ENCODE measurements at places on chromosomes 6 and 20.

DNA sequence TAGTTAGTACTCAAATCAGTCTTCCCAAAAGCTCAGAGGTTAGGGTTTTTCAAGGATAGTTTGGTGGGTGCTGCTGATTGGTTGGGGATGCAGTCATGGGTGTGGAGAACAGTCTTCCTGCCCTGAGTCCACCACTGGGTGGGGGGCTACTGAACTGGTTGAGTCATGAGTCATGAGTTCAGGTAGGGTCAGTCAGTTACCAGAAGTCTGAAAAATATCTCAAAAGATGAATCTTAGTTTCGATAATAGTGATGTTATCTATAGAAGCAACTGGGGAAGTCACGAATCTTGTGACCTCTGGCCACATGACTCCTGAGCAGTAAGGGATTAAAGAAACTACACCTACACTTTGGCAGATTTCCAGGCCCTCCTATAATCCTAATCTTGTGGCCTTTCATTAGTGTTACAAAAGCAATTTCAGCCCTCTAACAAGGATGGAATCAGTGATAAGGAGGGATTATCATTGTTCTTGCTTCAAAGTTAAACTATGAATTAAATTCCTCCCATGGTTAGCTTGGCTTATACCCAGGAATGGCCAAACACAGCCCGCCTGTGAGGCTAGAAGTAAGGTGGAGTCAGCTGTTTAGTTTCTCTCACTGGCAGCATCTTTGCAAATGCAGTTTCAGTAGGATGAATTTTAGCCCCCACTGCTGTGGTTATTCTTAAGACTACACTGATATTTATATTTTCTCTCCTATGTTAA is 33.3 kb upstream of the NKAIN2 start:
- DNase-seq = no peak

GRCh38 chr20:24966317-24967012 is 17.4 kb downstream of the CST7 start:
- DNase-seq = no peak

DNA sequence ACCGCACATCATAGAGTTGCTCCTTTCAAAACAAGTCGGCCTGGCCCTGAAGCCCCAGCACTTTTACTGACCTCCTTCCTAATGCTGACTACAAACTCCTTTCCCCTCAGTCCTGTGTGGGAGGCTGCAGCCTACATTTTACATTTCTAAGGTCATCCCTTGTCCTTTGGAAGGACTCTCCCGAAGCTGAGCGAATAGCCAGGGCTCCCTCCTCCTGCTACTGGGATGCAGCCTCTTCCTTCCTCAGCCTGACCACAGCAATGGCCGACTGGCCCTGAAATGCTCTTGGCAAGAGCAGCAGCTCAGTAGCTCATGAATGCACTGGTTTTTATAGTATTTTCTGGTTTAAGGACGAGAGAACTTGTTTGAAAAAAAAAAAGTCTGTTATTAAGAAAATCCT is 679 bp downstream of the ADGRF5 start:
- DNase-seq = no peak

DNA sequence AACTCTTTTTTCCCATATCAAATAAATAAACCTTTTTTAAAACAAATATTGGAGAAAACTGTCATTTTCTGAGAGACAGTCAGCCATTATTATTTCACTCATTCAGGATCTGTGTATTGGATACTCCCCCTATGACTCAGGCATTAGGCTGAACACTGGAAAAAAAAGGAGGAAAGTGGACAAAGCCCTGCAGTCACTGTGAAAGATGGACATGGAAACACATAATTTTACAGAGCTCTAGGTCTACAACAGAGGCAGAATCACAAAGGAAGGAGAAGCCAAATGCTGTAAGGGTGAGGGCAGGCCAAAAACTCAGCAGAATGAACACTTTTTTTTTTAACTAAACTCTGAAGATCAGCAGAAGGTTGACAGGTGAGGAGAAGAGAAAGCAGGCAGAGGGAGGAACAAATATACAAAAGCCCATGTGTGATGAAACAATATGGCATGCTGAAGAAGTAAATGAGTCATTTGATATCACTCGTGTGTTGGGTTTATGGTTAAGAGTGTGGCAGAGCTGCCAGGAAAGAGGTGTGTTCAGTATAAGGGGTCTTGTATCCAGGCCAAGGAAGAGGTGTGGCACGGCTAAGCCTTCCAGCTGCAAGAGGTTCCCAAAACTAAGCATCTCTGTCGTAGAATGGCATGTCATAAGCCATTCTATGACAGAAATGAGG is 39.1 kb downstream of the EPB41L2 start:
- no peak for DNase-seq

All from stimulated activated CD4-positive, alpha-beta T cell treated with anti-CD3 and anti-CD28 coated beads, Interleukin-1b, Interleukin-23, amount 100 ng/mL, for 1 hour (primary cell).